ENCODE measurements at places on chromosomes 3 and 15. TPM values are rescaled to one million over a fixed set of nuclear protein-coding genes. Genes with fewer than 3 reads are reported as not detected.

GRCh38 chr15:64948916-64949315, 37.2 kb downstream of the ANKDD1A start:
- no peaks in the 10 kb centered on the region for H3K36me3 ChIP-seq
- no peak overlapping the region for H3K27ac ChIP-seq
- no peak for DNase-seq
- H3K27me3 ChIP-seq: no peaks in the 10 kb centered on the region
- H3K4me1 ChIP-seq: no peaks in the 10 kb centered on the region

GATM gene
- 3.3 TPM for total RNA-seq

GRCh38 chr3:133925960-133926735, 30.5 kb upstream of the RAB6B start:
- no peak for DNase-seq
- no peaks in the 10 kb centered on the region for H3K36me3 ChIP-seq
- no peak overlapping the region for H3K27ac ChIP-seq
- H3K27me3 ChIP-seq: no peaks in the 10 kb centered on the region
- H3K4me3 ChIP-seq: no peak overlapping the region

GRCh38 chr3:63908081-63908736, 4.0 kb downstream of the SCAANT1 start:
- no peaks in the 10 kb centered on the region for H3K36me3 ChIP-seq
- H3K27me3 ChIP-seq: no peaks in the 10 kb centered on the region
- no peak for DNase-seq

DNA sequence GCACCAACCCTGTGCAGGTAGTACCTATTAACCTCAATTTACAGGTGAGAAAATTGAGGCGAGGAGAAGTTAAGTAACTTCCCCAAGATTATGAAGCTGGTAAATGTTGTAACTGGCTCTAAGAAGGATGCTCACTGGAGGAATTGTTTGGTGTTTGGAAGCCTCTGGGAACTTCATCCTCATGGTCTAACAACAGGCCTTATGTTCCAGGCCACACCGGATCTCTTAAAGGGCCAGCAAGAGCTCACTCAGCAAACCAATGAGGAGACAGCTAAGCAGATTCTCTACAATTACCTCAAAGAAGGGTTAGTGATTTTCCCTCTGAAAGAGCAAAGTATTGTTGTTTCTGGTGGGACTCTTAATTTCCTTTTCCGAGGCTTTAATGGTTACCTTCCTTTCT, 63.9 kb downstream of the CGNL1 start:
- no peak for DNase-seq
- no peak overlapping the region for H3K27ac ChIP-seq
- H3K36me3 ChIP-seq: no peaks in the 10 kb centered on the region
- H3K27me3 ChIP-seq: no peaks in the 10 kb centered on the region

- peaks cover 12% of the 10 kb centered on the region for H3K4me1 ChIP-seq
- H3K27ac ChIP-seq: peak overlapping the region; percentile 70
These were observed 114.6 kb upstream of the GALNT15 start for GRCh38 chr3:16059711-16060357.

DNA sequence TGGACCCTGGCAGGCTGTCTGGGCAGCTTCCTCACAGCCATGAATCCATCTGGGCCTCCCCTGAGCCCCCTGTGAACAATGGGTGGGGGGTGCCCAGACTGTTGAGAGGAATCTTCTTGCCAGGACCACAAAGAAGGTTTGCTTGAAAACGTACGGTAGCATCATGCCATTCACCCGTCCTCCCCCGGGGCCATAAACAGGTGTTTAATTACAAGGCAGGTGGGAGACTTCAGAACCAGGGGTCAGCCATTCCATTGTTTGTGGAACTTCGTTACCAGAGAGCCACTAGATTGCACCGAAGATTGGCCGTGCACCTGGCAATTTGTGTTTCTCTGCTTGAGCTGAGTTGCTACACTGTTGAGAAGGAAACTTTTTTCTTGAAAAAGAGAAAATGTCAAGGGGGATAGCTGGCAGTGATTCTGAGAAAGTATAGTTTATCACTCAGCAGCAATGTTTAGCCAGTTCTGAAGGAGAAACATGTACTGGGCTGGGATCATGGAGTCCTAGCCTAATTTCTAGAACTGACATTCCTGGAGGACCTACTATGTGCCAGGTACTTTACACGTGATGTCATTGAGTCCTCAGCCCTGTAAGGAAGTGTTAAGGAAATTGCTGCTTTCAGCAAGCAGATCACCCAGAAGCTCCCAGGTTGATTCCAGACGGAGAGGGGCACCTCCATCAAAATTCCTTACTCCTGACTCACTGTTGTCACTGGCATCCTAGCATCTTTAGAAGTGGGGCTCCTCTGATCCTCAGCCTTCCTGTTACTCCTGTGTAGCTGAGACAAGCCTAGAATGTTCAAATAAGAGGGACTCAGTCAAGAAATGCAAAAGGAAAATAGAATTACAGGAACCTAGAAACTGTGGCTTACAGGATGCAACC, 103.8 kb upstream of the UBE2E1 start:
- no peaks in the 10 kb centered on the region for H3K36me3 ChIP-seq
- H3K27ac ChIP-seq: no peak overlapping the region
- no peak for DNase-seq
- no peak overlapping the region for H3K4me3 ChIP-seq

GRCh38 chr15:74937590-74938371, at the start of gene COX5A:
COX5A (minus strand) TSS chr15:74938073; CDS start chr15:74938014, 59 bp downstream.
- no peaks in the 10 kb centered on the region for H3K36me3 ChIP-seq
- peak within 1 kb of the TSS; percentile 79 for H3K27ac ChIP-seq
- peak within 1 kb of the TSS; percentile 86 for H3K4me3 ChIP-seq
- DNase-seq: peak; percentile 93

- H3K36me3 ChIP-seq: no peaks in the 10 kb centered on the region
- H3K4me3 ChIP-seq: no peak overlapping the region
- no peaks in the 10 kb centered on the region for H3K27me3 ChIP-seq
- DNase-seq: no peak
- H3K4me1 ChIP-seq: no peaks in the 10 kb centered on the region
These were observed 26.8 kb downstream of the RAB6B start for GRCh38 chr3:133868758-133869475.

CFAP91 gene
- not detected for total RNA-seq

DNA sequence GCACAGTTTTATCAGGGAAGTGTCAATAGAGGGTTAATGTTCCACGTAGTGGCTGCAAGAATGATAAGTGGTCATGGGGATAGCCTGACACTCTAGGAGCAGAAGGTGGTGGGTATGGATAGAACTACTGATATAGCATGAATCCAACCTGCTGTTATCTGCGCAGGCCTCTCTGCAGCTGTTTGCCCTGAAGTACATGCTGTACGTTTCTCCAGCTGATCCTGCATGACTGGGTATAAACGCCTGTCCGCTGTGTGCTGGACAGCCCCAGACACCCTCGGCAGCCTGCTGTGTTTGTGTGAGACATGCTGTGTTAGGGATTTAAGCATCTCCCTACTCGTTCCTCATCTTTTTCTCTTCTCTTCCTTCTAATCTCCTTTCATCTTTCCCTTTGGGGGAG, 87.1 kb downstream of the LPP start:
- H3K36me3 ChIP-seq: no peaks in the 10 kb centered on the region
- DNase-seq: no peak
- H3K27ac ChIP-seq: no peak overlapping the region
- no peak overlapping the region for H3K4me3 ChIP-seq
- H3K27me3 ChIP-seq: no peaks in the 10 kb centered on the region

DNA sequence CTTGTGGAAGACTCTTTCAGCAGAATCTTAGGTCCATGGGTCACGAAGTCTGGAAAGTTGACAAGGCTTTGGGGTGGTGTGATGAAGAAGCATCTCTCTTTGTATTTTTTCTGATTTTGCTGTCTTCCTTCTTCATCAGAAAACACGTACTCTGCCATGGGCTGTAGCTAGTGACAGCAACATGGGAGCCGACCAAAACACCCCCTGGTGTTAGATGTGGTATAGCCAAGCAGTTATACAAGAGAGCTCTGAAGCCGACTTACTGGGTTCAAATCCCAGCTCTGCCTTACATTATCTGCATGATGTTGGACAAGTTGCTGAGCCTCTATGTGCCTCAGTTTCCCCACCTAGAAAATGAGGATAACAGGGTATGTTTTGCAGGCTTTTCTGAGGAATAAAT, 32.9 kb upstream of the LYZL4 start:
- no peaks in the 10 kb centered on the region for H3K27me3 ChIP-seq
- no peaks in the 10 kb centered on the region for H3K36me3 ChIP-seq
- no peak overlapping the region for H3K4me3 ChIP-seq

DNA sequence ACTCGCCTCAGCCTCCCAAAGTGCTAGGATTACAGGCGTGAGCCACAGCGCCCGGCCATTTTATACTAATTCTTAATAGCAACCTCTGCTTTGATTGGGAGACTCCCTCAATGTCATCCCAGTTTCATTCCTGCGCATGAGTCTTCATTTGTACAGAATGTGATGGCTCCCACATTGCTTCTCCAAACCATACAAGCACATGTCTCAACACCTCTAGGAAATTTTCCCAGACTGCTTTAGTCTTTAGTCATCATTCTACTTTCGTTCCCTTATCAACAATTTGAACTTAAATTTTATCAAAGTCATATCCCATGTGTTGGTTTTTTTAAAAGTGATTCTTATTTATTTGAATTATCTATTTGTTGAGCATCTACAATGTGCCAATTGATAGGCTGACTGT, 58.1 kb downstream of the SNX4 start:
- H3K27me3 ChIP-seq: no peaks in the 10 kb centered on the region
- H3K36me3 ChIP-seq: peaks cover 2% of the 10 kb centered on the region
- H3K4me3 ChIP-seq: no peak overlapping the region

DNA sequence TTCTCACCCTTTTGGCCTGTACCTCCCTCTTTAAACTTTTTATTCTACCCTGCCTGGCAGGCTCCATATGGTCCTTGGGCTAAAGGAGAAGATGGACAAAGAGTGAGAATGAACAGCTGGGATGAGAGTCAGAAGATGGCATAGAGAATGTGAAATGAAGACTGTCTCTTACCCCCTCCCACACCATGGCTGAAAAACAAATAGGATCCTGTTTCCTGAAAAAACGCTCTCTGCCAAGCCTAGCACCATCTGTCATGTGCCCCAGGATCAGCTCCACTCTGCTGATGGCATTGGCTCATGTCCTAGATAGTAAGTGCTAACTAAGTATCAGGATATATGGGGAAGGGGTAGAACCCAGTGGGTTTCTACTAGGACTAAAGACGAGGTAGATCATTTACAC, 238.6 kb downstream of the MEX3B start:
- no peak overlapping the region for H3K4me3 ChIP-seq
- H3K36me3 ChIP-seq: no peaks in the 10 kb centered on the region
- no peaks in the 10 kb centered on the region for H3K4me1 ChIP-seq
- H3K27ac ChIP-seq: no peak overlapping the region
- DNase-seq: no peak
- H3K27me3 ChIP-seq: no peaks in the 10 kb centered on the region

- H3K27ac ChIP-seq: no peak overlapping the region
- H3K36me3 ChIP-seq: no peaks in the 10 kb centered on the region
- no peak overlapping the region for H3K4me3 ChIP-seq
- no peaks in the 10 kb centered on the region for H3K27me3 ChIP-seq
These were observed 15.1 kb downstream of the SLC6A20 start for GRCh38 chr3:45781271-45781670.

STXBP5L gene
- not detected for total RNA-seq

DNA sequence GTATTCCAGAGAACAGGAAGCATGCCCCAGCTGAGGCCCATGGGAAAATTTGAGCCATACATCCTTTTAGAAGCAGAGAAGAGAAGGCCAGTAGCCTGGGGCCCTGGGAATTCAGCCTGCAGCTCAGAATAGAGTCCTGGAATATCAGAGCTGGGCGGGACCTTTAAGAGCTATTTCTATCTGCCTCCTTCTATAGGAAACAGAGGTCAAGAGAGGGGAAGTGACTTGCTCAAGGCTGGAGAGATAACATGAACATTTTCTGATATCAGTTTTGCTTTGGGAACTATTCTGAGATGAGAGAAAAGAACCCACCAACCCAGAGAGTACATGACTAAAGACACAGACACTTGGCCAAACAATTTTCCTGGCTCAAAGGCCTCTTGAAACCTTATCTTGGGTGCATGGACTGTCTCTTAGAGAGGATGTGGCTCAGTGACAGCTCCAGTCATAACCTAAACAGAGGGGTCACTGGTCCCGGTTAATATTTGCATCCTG, 26.0 kb downstream of the MASP1 start:
- no peak for DNase-seq
- no peaks in the 10 kb centered on the region for H3K36me3 ChIP-seq
- no peak overlapping the region for H3K4me3 ChIP-seq
- no peaks in the 10 kb centered on the region for H3K27me3 ChIP-seq
- H3K4me1 ChIP-seq: peaks cover 27% of the 10 kb centered on the region

GRCh38 chr3:53151465-53151864, 9.5 kb upstream of the PRKCD start:
- no peaks in the 10 kb centered on the region for H3K27me3 ChIP-seq
- H3K27ac ChIP-seq: no peak overlapping the region
- DNase-seq: no peak
- no peak overlapping the region for H3K4me3 ChIP-seq
- H3K4me1 ChIP-seq: no peaks in the 10 kb centered on the region

DNA sequence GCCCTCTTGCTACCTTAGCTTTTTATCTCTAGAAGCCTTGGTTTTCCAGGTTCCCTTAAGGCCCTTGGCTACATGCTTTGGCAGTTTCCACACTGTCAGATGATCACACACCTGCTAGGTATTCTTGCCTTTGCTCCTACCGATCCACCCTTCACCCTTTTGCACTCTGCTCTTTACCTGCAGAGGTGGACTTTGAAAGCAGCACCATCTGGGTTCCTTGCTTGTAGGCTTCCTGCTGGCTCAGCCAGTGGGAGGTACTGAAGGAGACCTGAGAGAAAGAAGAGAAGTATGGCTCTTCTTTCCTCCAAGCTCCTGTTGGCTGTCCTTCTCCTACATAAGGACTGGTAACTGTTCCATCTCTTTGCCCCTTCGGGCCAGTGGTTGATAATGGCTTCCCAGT, 7.3 kb upstream of the ZNF592 start:
- DNase-seq: peak; percentile 51
- H3K36me3 ChIP-seq: no peaks in the 10 kb centered on the region
- peak overlapping the region; percentile 11 for H3K27ac ChIP-seq

- no peaks in the 10 kb centered on the region for H3K36me3 ChIP-seq
- no peak overlapping the region for H3K27ac ChIP-seq
- H3K4me1 ChIP-seq: no peaks in the 10 kb centered on the region
- no peaks in the 10 kb centered on the region for H3K27me3 ChIP-seq
- H3K4me3 ChIP-seq: no peak overlapping the region
These were observed 90.2 kb downstream of the NTRK3 start for GRCh38 chr15:88166082-88166993.

GRCh38 chr3:50154840-50155490, at the start of gene SEMA3F:
SEMA3F (plus strand) TSS chr3:50155324; CDS start chr3:50159623, 4,299 bp downstream.
- H3K4me3 ChIP-seq: peak within 1 kb of the TSS; percentile 70
- no peaks in the 10 kb centered on the region for H3K36me3 ChIP-seq
- H3K27ac ChIP-seq: peak within 1 kb of the TSS; percentile 76

Measured in Caco-2 (cell line).